ENCODE measurements at places on chromosomes 6 and 20.

GRCh38 chr20:2005831-2006426 is 12.1 kb upstream of the PDYN start:
- DNase-seq, result no peak

GRCh38 chr6:129749749-129750120 is 39.8 kb upstream of the ARHGAP18 start:
- DNase-seq, result no peak

DNA sequence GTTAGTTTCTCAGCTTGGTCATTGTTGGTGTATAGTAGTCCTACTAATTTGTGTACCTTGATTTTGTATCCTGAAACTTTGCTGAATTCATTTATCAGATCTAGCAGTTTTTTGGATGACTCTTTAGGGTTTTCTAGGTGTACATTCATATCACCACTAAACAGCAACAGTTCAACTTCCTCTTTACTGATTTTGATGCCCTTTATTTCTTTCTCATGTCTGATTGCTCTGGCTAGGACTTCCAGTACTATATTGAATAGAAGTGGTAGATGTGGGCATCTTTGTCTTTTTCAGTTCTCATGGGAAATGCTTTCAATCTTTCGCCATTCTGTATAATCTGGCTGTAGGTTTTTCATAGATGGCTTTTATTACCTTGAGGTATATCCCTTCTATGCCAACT is 61.3 kb upstream of the HEY2 start:
- no peak for DNase-seq

DNA sequence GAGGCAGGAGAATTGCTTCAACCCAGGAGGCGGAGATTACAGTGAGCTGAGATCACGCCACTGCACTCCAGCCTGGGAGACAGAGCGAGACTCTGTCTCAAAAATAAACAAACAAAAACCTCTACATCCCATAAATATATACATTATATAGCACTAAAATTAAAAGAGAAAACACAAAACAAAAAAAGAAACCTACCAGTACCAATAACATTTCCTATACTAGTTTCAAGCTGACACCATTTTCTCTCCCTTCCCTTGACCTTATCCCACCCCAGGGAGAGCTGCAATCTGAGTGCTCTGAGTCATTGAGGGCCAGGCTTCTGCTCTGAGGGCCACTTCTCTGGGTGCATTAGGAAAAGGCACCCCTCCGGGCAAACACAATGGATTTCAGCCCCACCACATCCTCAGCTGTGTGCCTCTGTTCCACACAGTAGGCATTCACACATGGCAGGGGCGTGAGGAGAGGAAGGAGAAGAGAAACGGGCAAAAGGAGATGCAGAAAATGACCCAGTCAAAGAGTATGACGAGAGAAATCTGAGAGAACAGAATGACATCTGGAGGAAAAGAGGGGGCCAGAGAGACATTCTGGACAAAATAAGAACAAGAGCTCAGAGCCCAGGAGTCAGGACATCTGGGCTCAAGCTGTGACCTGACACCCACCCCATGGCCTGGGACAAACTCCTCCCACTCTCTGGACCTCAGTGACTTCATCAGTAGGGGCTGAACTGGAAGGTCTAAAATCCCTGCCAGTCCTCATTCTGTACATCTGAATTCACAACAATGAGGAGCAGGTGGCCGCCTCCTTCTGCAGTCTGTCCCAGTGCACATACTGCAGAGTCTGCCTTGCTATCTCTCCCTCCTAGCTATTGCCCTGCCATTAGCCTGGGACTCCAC is 18.2 kb downstream of the TRIM26 start:
- DNase-seq, result no peak

DNA sequence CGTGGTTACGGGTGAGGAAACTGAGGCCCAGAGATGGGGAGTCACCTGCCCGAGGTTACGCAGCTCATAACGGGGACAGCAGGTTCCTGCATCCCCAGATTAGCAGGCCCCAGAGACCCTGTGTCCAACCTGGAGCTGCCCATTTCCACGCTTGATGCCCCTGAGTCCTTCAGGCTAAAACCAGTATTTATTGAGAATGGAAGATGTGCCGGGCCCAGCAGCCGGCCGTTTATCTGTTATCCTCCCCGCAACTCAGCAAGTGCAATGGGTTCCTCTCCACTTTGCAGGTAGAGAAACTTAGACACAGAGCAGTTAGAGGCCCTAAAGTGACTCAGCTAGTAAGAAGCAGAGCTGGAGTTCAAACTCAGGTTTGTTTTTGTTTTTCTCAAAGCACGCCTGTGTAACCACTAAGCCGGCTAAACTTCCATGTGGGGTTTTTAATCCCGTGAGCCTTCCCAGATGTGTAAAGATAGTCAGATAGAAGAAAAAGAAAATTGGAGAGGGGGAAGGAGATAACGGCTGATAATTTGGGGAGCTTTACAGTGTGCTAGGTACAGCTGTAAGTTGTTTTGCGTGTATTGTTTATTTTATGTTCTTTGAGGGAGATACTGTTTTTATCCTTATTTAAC is 775 bp downstream of the PFDN4 start:
- DNase-seq, result no peak

GRCh38 chr20:61718361-61719005 is 347.2 kb downstream of the TAF4 start:
- DNase-seq, result no peak

GRCh38 chr20:35508493-35509218 is 20.8 kb downstream of the C20orf173 start:
- DNase-seq, result no peak

DNA sequence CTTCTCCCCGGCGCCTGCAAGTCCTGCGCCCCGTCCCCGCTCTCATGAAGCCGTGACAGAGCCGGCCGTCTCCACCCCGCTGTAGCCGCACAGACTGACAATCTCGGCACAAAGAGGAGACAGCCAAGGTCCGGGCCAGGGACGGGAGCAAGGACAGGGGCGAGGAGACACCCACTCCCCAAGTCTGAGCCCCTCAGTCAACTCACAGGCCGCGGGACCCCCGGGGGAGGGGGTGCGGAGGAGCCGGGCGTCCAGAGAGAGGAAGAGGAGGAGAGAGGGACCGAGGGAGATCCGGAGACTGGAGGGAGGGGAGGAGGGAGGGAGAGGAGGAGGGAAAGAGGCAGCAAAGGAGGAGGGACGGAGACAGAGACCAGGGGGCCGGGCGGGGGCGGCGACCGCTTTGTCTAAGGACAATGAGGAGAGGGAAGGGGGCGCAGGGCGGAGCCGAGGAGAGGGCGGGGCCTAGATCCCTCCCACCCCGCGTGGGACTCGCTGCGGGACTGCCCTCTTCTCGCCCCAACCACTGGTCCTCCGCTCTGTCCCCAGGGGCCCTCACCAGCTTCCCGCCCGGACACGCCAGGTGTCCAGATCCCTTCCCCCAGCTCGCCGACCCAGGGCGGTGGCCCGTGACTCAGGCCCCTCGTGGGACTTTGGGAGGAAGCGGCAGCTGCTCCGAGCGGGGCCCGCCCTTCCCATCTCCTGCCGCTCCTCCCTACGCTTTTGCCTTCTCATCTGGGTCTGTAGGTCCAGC is 638 bp upstream of the PPP1R18 start:
- DNase-seq, result peak; percentile 83

GRCh38 chr6:31203345-31203979 is 33.0 kb upstream of the POU5F1 start:
- DNase-seq, result peak; percentile 85

DNA sequence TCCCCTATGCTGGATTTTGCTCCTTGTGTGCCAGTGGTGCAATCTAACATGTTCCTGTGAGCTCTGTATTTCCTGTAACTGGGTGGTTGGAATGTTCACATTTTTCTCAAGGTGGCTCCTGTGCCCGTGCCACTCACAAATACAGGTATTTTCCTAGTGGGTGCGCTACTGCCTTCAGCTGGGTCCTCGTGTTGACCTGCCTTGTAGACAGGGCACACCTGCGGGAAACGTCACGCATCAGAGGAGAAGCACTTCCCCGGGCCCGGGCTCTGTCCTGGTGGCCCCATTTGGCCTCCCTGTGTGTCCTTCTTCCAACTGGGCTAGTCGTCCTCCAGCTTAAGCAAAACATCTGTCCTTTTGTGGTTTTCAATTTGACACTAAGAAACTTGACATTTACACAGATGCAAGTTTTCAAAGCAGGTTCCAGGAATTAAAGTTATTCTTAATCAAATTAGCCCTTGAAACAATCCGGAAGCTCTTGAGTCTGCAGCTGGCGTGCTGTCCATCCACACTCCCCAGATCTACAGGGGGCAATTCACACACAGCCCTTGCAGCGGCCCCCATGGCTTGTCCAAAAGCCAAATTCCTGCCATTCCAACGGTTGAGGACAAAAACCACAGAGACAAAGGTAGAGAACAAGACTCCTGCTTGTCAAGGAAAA is 275.1 kb downstream of the CDC5L start:
- no peak for DNase-seq

GRCh38 chr6:158042245-158042798 is 60.7 kb downstream of the SYNJ2 start:
- no peak for DNase-seq

DNA sequence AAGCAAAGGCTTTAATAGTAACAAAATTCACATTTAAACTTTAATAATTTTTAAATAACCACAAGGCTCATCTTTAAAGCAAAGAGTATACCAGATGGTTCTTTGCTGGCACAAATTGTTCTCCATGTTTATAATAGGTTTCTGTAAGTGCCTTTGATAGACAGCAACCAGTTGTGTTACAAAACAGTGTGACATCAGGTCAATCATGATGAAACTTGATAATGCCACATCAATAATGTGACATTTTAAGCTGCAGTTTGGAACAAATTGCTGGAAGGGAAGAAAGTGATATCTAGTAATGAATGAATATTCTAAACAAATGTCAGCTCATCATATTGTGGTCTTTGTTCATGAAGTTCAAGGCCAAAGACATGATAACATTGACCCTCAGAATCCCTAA is 87.5 kb upstream of the MEI4 start:
- no peak for DNase-seq

DNA sequence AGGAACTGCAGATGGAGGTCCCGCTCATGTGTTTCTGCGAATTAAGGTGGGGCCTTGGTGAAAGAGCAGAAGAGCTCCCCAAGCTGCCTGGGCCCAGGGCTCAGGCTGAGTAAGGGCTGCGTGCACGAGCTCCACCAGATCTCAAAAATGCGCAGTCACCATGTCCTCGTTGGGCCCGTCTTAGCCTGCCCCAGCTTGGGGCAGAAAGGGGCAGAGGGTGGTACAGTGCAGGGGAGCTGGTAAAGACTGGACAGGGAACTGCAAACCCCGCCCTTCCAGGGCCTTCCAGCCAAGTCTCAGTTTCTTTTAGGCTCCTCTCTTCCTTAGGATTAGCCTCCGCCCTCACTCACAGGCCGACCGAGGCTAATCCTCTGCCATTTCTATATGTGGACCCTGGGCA is 101.6 kb downstream of the FOXF2 start:
- no peak for DNase-seq

DNA sequence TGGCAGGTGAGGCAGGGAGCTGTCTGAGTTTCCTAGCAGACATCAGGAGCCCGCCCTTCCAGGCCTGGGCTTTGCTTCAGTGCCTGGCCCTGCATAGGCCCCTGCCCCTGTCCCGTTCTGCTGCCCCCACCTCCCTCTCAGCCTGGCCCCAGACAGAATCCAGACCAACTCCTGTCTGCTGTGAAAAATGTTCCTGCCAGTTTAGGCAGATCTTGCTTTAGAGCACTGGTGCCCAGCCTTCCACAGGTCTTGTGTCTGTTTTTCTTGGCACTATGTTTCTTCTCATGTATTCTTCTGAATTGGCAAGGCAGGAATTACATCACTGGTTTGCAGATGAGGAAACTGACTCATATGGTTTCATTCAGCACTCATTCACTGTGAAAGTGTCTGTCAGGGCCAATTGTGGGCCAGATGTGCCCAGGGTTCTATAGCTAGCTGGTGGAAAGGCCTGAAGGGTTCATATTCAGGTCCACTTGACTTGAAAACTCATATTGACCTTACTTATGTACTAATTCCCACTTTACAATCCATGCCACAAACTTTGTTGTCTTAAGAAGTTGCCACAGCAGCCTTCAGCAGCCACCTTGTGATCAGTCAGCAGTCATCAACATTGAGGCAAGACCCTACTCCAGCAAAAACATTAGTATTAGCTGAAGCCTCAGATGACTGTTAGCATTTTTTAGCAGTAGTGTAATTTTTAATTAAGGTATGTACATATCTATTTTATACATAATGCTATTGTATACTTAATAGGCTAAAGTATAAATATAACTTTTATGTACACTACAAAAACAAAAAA is 40.5 kb downstream of the HLA-F start:
- no peak for DNase-seq

- DNase-seq, result peak; percentile 55
Observed at GRCh38 chr20:47493175-47493962, 8.3 kb upstream of the NCOA3 start.

- no peak for DNase-seq
Observed at GRCh38 chr6:74041420-74041819, 345.4 kb downstream of the CD109 start.

GRCh38 chr6:33156964-33157363 is 35.3 kb downstream of the COL11A2 start:
- no peak for DNase-seq

- no peak for DNase-seq
Observed at GRCh38 chr6:94190030-94190429, 770.7 kb upstream of the EPHA7 start.

- no peak for DNase-seq
Observed at GRCh38 chr6:98747960-98748359, 86.4 kb upstream of the POU3F2 start.

- DNase-seq, result no peak
Observed at GRCh38 chr6:10862361-10862760, 19.5 kb downstream of the GCM2 start.

Data from COR-L47 (cell line).